Smooth muscle cell of trachea (primary cell): ENCODE measurements at places on chromosomes 7 and 10. TPM values are rescaled to one million over a fixed set of nuclear protein-coding genes. Genes with fewer than 3 reads are reported as not detected.

The VPS37D gene
- total RNA-seq = 6.4 and 12.2 TPM in 2 replicates

The COL17A1 gene
- total RNA-seq = under 0.01 and 1.6 TPM in 2 replicates

The SUV39H2 gene
- total RNA-seq = 6.8 and 12.4 TPM in 2 replicates

The UPK3B gene
- 0.44 TPM in 1 of 2 replicates, not detected in the other for total RNA-seq

The NACAD gene
- 5.0 and 5.1 TPM in 2 replicates for total RNA-seq

The NXPH1 gene
- total RNA-seq = not detected in 2 replicates

The SLC29A4 gene
- 1.7 and 7.1 TPM in 2 replicates for total RNA-seq

The NPSR1 gene
- not detected in 2 replicates for total RNA-seq

The TRIM73 gene
- total RNA-seq = 0.44 and 3.1 TPM in 2 replicates

The AEBP1 gene
- total RNA-seq = 132 and 145 TPM in 2 replicates

The CCL26 gene
- total RNA-seq = 0.33 TPM in 1 of 2 replicates, not detected in the other

The AGAP6 gene
- total RNA-seq = 2.0 and 3.6 TPM in 2 replicates

The CFAP58 gene
- total RNA-seq = 0.58 and 0.83 TPM in 2 replicates

The RNF133 gene
- total RNA-seq = 0.33 and 0.73 TPM in 2 replicates

The ANKRD7 gene
- total RNA-seq = 1.7 and 3.8 TPM in 2 replicates

The SLC26A3 gene
- total RNA-seq = not detected in 2 replicates

The TFPI2 gene
- 6.6 and 14.5 TPM in 2 replicates for total RNA-seq

The GPR85 gene
- total RNA-seq = 1.5 and 1.9 TPM in 2 replicates

The PLXDC2 gene
- 1.7 and 2.8 TPM in 2 replicates for total RNA-seq

The TSPAN33 gene
- total RNA-seq = 0.15 and 0.17 TPM in 2 replicates

The AKR1D1 gene
- total RNA-seq = not detected in 2 replicates

The ACTL6B gene
- total RNA-seq = not detected in 2 replicates

The GARIN1A gene
- total RNA-seq = 1.5 TPM in 2 replicates

The RTKN2 gene
- total RNA-seq = 0.33 and 1.3 TPM in 2 replicates

The OR2A7 gene
- 0.29 and 0.33 TPM in 2 replicates for total RNA-seq

The FEZF1 gene
- total RNA-seq = not detected in 2 replicates

The PRPS1L1 gene
- total RNA-seq = 0.15 TPM in 1 of 2 replicates, not detected in the other

The SMIM30 gene
- total RNA-seq = 50.8 and 98.2 TPM in 2 replicates

The TEX47 gene
- total RNA-seq = not detected in 2 replicates

The ZMIZ2 gene
- 11.2 and 13.5 TPM in 2 replicates for total RNA-seq

The STAM gene
- total RNA-seq = 21.2 and 28.4 TPM in 2 replicates

The ACSM6 gene
- not detected in 2 replicates for total RNA-seq
